Foreskin keratinocyte (primary cell): ENCODE measurements at places on chromosomes 12 and 14. TPM values are rescaled to one million over a fixed set of nuclear protein-coding genes. Genes with fewer than 3 reads are reported as not detected.

Gene WIF1
- total RNA-seq, result not detected in 2 replicates

Gene GPR135
- total RNA-seq, result 0.60 and 0.99 TPM in 2 replicates

Gene POTEG
- total RNA-seq, result not detected in 2 replicates

Gene OR4E2
- not detected in 2 replicates for total RNA-seq

Gene CD163L1
- 1.4 and 5.5 TPM in 2 replicates for total RNA-seq

Gene KRT84
- not detected in 2 replicates for total RNA-seq

Gene RTL1
- not detected in 2 replicates for total RNA-seq

Gene CLEC2A
- not detected in 2 replicates for total RNA-seq

Gene INHBC
- not detected in 2 replicates for total RNA-seq
